Renal cortical epithelial cell (primary cell): ENCODE measurements at places on chromosomes 7 and 10.

DNA sequence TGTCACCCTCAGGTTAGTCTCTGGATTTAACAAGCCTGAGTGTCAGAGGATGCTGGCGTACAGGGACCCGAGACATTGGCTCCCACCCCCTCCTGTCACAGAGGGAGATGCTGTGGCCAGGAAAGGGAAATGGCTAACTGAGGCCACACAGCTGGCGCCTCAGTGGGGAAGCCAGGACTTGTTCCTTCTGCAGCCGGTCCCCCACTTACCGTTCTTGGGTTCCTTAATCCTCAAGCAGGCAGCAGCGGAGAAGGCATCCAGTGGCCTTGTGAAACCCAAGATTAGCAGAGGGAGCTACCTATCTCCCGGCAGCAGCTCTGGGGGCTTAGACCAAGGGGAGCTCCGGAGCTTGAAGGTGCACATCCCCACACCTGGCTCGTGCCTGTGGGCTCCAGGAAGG lies 65.4 kb downstream of the NEURL1 start:
- no peak for DNase-seq

- no peak for DNase-seq
Observed at GRCh38 chr7:50666124-50666496, 100.9 kb upstream of the DDC start.

DNA sequence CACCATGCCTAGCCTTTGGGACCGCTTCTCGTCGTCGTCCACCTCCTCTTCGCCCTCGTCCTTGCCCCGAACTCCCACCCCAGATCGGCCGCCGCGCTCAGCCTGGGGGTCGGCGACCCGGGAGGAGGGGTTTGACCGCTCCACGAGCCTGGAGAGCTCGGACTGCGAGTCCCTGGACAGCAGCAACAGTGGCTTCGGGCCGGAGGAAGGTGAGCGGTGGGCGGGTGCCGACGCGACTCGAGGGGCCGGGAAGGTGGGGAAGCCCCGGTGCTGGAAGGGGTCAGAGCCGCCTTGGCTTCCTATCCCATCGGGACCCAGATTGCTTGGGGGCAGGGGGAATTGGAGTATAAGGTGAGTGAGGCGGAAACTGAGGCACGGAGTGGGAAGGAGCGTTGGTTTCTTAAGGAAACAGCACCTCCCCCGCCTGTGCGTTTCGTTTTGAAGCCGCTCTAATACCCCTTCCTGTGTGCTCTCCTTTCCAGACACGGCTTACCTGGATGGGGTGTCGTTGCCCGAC lies 547 bp downstream of the DDIT4 start:
- DNase-seq, result no peak

- DNase-seq, result peak; percentile 95
Observed at GRCh38 chr7:20307119-20307518, 23.6 kb upstream of the ITGB8 start.
